ENCODE measurements at places on chromosomes 4 and X. TPM values are rescaled to one million over a fixed set of nuclear protein-coding genes. Genes with fewer than 3 reads are reported as not detected.

The LDOC1 gene
- total RNA-seq = not detected

The ODAPH gene
- total RNA-seq = not detected

The SOWAHD gene
- 1.1 TPM for total RNA-seq

The PABPC1L2A gene
- not detected for total RNA-seq

The SH3RF1 gene
- total RNA-seq = 11.5 TPM

The FAM53A gene
- total RNA-seq = 7.0 TPM

The LRCH2 gene
- 0.13 TPM for total RNA-seq

The CYSLTR1 gene
- not detected for total RNA-seq

The VEGFD gene
- not detected for total RNA-seq

The GAGE12H gene
- total RNA-seq = not detected

The EGFL6 gene
- not detected for total RNA-seq

The AMBN gene
- not detected for total RNA-seq

The ADH7 gene
- not detected for total RNA-seq

DNA sequence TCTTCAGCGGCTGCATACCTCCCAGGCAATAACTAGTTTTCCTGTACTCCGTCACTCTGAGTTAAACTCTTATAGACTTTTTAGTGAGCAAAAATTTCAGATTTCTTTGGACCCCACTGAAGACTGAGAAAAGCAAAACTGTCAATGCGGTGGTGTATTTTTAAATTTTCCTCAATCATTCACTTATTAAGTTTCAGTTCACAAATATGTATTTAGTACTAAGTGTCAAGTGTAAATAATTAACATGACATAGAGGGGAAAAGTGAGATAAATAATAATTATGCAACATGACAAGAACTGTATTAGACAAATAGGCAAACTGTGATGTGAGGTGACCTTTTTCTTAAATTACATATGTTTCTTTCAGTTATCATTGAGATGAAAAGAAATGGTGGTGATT, 124.4 kb downstream of the NAF1 start:
- H3K27me3 ChIP-seq = no peaks in the 10 kb centered on the region
- no peaks in the 10 kb centered on the region for H3K36me3 ChIP-seq
- no peak overlapping the region for H3K4me3 ChIP-seq
- no peak for DNase-seq
- H3K4me1 ChIP-seq = no peaks in the 10 kb centered on the region
- H3K27ac ChIP-seq = no peak overlapping the region

- no peaks in the 10 kb centered on the region for H3K27me3 ChIP-seq
- no peak for DNase-seq
- H3K4me1 ChIP-seq = no peaks in the 10 kb centered on the region
- H3K4me3 ChIP-seq = no peak overlapping the region
Observed at GRCh38 chr4:25110527-25111329, 49.5 kb downstream of the SEPSECS start.

- H3K27ac ChIP-seq = no peak overlapping the region
Observed at GRCh38 chrX:46251755-46252154, 293.5 kb downstream of the ZNF674 start.

DNA sequence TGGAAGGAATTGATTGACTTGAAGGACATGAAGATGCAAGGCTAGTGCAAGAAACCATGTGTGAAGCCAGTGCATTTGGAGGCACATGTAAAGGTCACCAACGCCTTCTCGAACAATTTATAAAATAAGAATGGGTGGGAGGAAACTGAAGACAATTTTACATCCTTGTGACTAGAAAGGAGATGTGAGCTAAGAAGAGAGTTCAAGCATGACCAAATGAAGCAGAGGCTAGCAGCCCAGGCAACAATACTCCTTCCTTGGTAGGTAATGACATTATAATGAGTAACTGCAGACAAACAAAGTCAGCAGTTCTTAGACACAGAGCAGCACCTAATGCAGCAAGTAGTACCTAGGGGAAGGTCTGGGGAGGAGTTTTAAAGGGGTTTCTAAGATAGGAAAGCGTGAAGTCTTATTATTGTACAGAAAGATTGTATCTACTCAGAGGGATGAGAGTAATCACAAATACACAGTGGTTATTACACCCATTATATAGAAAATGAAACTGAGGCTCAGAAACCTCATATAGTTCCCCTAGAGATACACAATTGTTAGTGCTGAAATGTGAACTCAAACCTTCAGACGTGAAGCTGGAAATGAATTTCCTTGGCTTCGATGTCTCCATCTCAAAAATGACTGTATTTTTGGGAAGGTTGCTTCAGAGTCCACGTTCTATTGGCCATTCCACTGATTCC, 56.1 kb downstream of the ATXN3L start:
- no peaks in the 10 kb centered on the region for H3K36me3 ChIP-seq
- H3K27ac ChIP-seq = no peak overlapping the region
- no peak overlapping the region for H3K4me3 ChIP-seq
- DNase-seq = no peak
- H3K27me3 ChIP-seq = no peaks in the 10 kb centered on the region

DNA sequence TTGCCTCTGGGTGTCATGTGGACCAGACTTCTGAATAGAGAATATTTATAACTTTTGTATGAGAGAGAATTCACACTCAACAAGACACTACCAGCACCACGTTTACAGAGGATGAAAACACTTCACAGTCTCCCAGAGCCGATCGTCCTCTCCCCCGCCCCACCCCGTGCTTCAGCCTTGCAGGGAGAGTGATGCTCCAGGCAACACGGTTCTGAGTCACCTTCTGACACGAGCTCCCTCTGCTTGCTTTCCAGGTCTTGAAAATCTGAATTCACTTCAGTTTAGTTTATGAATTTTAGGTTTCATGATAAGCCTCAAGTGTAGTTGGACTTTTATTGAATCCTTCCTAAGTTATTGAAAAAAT, 59.8 kb downstream of the CPLX1 start:
- H3K27me3 ChIP-seq = no peaks in the 10 kb centered on the region
- H3K36me3 ChIP-seq = peaks cover 2% of the 10 kb centered on the region
- H3K4me3 ChIP-seq = no peak overlapping the region
- DNase-seq = no peak

GRCh38 chr4:38387348-38387747, 276.7 kb upstream of the KLF3 start:
- no peaks in the 10 kb centered on the region for H3K4me1 ChIP-seq
- H3K36me3 ChIP-seq = no peaks in the 10 kb centered on the region
- DNase-seq = no peak
- H3K27ac ChIP-seq = no peak overlapping the region
- H3K4me3 ChIP-seq = no peak overlapping the region

- H3K27me3 ChIP-seq = no peaks in the 10 kb centered on the region
- H3K4me1 ChIP-seq = no peaks in the 10 kb centered on the region
- DNase-seq = no peak
- H3K27ac ChIP-seq = no peak overlapping the region
- H3K36me3 ChIP-seq = no peaks in the 10 kb centered on the region
Observed at GRCh38 chr4:81802285-81802846, 330.7 kb upstream of the RASGEF1B start.

GRCh38 chrX:97070346-97070745, 186.6 kb downstream of the RPA4 start:
- H3K27ac ChIP-seq = no peak overlapping the region
- no peaks in the 10 kb centered on the region for H3K27me3 ChIP-seq
- no peaks in the 10 kb centered on the region for H3K36me3 ChIP-seq
- no peaks in the 10 kb centered on the region for H3K4me1 ChIP-seq

DNA sequence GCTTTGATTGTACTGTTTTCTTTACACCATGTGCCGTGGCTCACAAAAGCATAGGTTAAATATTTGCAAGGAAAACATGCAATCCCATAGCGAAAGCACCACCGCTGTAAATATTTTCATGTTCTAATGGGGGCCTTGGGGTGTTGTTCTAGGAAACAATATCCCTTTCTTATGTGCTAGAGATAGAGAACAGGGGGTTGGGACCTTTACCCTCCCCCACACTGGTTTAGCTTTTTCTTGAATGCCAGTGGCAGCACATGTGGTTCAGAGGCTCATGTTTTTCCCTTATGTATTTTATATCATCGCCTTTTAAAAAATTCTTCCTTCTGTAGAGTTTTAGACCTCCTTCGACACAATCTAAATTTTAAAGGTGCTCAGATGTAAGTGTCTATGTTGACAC, 422.6 kb upstream of the TENM3 start:
- H3K27ac ChIP-seq = no peak overlapping the region
- no peaks in the 10 kb centered on the region for H3K36me3 ChIP-seq

DNA sequence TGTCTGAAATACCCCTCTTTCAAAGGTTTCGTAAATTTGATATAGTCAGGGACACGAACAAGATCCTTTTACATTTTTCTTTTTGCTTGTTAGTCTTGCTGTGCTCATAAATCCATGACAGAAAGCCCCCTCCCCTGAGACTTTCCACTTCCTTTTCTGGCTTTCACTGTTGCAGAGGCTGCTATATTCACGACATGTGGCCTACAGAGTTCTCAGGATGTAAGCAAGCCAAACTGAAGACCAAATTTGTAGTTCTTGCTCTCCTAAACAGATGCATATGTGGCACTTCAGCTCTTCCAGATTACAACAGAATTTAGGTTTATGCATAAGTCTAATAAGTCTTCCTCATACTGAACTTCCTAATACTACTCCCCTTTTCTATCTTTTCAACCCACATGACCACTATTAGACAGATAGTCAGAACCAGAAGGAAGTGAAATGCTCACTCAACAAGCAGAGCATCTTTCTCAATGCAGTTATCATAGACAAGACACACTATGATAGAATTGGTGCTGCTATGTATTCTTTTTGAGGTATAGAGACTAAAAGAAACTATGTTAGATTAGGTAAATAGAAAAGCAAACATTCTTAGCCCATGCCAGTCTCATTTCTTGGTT, 15.0 kb downstream of the BTK start:
- no peaks in the 10 kb centered on the region for H3K4me1 ChIP-seq
- no peak overlapping the region for H3K27ac ChIP-seq
- H3K27me3 ChIP-seq = peaks cover 10% of the 10 kb centered on the region
- no peaks in the 10 kb centered on the region for H3K36me3 ChIP-seq
- no peak for DNase-seq

GRCh38 chr4:169079942-169080827, 70.1 kb upstream of the CBR4 start:
- no peaks in the 10 kb centered on the region for H3K27me3 ChIP-seq
- peak overlapping the region; percentile 61 for H3K27ac ChIP-seq
- no peaks in the 10 kb centered on the region for H3K36me3 ChIP-seq
- H3K4me1 ChIP-seq = peaks cover 15% of the 10 kb centered on the region

GRCh38 chrX:47648376-47648775, 2.0 kb downstream of the ELK1 start:
- no peak overlapping the region for H3K27ac ChIP-seq
- H3K4me3 ChIP-seq = no peak overlapping the region
- 0 out of 2 replicates have a peak, but pooled peaks cover 5% of the 10 kb centered on the region for H3K4me1 ChIP-seq

DNA sequence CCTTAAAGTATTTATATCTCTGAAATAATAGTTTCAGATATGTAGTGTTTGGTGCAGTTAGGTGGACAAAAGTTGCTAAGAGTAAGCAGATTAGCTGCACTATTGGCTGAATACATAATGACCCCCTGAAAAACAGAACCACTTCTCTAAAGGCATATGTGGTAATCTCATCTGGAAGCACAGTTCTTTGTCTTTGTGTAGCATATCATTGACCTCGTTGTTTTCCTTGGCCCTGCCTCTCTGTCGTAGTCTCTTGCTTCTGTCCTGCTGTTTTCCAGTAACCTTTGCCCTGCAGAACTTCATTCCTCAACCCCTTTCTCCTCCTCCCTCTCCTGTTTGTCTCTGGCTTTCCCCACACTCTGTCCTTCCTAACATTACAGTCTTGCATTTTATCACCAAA, 41.4 kb downstream of the JADE3 start:
- H3K4me1 ChIP-seq = peaks cover 12% of the 10 kb centered on the region
- H3K36me3 ChIP-seq = no peaks in the 10 kb centered on the region
- no peaks in the 10 kb centered on the region for H3K27me3 ChIP-seq
- no peak overlapping the region for H3K4me3 ChIP-seq
- peak overlapping the region; percentile 48 for H3K27ac ChIP-seq

- H3K27ac ChIP-seq = no peak overlapping the region
- H3K4me3 ChIP-seq = no peak overlapping the region
Observed at GRCh38 chrX:56963377-56963776, 32.0 kb downstream of the SPIN3 start.

DNA sequence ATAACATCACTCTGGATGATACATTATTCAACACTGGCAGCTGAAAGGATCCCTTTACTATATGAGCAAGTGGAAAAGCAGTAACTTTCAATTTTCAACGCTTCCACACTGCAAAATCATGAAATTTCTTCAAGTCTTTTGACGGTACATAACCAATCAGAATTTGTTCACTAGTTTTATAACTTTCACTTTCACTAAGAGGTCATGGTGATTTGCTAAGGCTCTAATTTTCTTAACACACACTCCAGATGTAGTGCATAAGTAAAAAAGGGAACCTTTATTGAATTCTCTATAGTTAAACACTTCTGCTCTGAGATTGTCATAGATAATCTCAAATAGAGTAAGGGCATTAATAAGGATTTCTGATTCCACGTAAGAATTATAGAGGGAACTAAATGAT, 4.1 kb downstream of the ARMCX2 start:
- no peaks in the 10 kb centered on the region for H3K36me3 ChIP-seq
- no peak for DNase-seq
- H3K4me1 ChIP-seq = no peaks in the 10 kb centered on the region
- H3K27ac ChIP-seq = no peak overlapping the region

GRCh38 chr4:172843192-172843591, 325.4 kb upstream of the GALNT7 start:
- no peak for DNase-seq
- H3K27me3 ChIP-seq = no peaks in the 10 kb centered on the region
- no peak overlapping the region for H3K4me3 ChIP-seq
- no peaks in the 10 kb centered on the region for H3K4me1 ChIP-seq
- no peaks in the 10 kb centered on the region for H3K36me3 ChIP-seq
- H3K27ac ChIP-seq = no peak overlapping the region

GRCh38 chr4:14184767-14185166, 557.2 kb upstream of the BOD1L1 start:
- no peaks in the 10 kb centered on the region for H3K27me3 ChIP-seq
- H3K4me1 ChIP-seq = no peaks in the 10 kb centered on the region
- H3K36me3 ChIP-seq = no peaks in the 10 kb centered on the region
- H3K27ac ChIP-seq = no peak overlapping the region

GRCh38 chr4:15792974-15793373, 14.8 kb downstream of the CD38 start:
- DNase-seq = no peak
- no peaks in the 10 kb centered on the region for H3K36me3 ChIP-seq
- H3K27me3 ChIP-seq = peaks cover 6% of the 10 kb centered on the region
